D341Med (cell line): ENCODE measurements at places on chromosomes 12 and 14.
A peak's percentile ranks its signal among the peaks of the same experiment; 100 is the strongest.

- DNase-seq = no peak
These were observed 223.0 kb downstream of the SLC6A15 start for GRCh38 chr12:84689638-84690037.

GRCh38 chr12:60211244-60211643 lies 615.4 kb downstream of the SLC16A7 start:
- no peak for DNase-seq

- DNase-seq = no peak
These were observed 96.2 kb downstream of the BTG1 start for GRCh38 chr12:92049403-92049802.

DNA sequence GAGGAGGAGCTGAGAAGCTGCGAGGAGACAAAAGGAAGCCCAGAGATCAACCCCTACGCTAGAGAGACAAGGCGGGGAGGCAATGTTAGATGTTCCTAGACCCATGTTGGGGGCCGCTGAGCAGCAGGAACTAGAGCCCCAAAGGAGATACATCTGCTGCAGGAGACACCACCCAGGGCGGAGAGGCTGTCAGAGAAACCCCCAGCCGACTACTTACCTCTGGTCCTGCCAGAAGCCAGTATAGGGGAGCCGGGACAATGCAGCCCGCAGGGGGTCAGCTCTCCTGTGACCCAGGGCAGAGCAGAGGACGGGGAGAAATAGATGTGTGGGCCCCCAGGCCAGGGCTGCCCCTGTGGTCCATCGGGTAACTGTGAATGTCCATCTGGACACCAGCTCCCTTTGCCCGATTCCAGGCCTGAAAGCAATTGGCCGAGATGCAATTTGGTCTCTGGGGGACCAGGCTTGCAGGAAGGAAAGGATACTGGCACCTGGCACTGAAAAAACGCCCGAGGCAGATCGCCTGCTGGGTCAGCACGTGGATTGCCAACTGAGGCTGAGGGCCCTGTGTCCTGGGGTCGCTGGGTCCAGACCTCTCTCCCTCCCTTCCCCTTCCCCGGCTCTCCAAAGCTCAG lies 34.9 kb downstream of the SYNE3 start:
- DNase-seq = no peak

- no peak for DNase-seq
These were observed 38.6 kb upstream of the ATF1 start for GRCh38 chr12:50725011-50725942.

DNA sequence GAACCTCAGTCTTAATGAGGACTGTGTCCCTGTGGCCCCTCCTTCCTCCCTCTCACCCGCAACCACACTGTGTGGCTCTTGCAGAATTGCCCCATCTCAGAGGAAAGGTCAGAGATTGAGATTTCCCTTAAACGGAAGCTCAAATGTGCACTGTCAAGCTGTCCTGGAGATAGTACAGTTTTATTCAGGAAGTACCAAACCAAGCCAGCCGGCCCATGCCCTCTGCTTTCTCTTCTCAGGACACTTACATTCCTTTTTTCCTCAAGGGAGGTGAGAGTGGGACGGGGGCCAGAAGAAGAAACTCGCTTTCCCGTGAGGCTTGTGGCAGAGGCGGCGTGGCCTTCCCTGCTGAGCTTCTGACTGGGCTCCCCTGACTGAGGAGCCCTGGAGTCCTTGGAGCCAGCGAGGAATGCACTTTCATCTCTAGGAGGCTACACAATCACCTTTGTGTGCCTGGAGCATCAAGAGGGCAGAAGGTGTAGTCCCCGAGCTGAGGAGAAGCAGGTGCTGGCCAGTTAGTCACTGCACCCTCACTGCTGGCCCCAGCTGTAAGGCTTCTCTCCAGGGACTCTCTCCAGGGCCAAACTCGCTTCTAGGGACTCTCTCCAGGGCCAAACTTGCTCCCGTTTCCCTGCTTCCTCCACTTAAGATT lies 24.1 kb upstream of the ATP2A2 start:
- DNase-seq = no peak

DNA sequence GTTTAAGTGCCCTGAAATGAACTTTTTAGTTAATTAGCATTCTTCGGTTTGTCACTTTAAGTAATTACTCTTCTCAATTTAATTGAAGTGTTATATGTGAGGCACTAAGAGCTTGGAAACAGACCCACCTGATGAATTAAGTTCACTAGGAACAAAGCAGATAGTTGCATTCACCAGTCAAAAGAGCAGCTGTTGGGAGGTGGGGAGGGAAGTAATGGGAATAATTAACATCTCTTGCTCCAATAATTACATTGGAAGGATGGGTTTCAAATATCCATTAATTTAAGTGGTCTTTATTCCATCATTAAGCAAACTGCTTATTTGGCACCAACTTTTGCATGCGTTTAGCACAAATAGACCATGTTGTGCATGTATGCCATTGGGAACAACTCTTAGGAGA lies 667.2 kb downstream of the GALC start:
- peak; percentile 49 for DNase-seq

GRCh38 chr12:24906141-24906540 lies 42.8 kb downstream of the BCAT1 start:
- no peak for DNase-seq
